ENCODE measurements at places on chromosomes 12 and 14. TPM values are rescaled to one million over a fixed set of nuclear protein-coding genes. Genes with fewer than 3 reads are reported as not detected.

DNA sequence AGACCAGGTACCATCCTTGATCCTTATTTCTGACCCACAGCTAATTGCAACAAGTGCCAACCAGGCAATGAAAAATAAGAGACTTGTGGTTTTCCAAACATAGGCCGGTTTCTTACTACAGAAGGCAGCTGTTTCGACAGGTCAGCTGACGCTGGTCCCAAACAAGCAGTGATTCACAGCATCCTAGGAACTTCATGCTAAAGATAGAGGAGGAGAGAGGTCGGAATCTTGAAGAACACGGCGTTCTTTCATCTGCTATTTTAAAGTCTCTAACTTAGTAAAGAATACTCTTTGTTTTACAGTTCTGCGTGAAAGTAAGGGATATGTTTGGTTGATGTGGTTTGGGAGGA, 28.1 kb upstream of the ADGRD1 start:
- no peaks in the 10 kb centered on the region for H3K4me1 ChIP-seq
- no peak overlapping the region for H3K27ac ChIP-seq
- H3K27me3 ChIP-seq: no peaks in the 10 kb centered on the region
- no peaks in the 10 kb centered on the region for H3K36me3 ChIP-seq
- DNase-seq: no peak

The SVOP gene
- not detected for total RNA-seq

DNA sequence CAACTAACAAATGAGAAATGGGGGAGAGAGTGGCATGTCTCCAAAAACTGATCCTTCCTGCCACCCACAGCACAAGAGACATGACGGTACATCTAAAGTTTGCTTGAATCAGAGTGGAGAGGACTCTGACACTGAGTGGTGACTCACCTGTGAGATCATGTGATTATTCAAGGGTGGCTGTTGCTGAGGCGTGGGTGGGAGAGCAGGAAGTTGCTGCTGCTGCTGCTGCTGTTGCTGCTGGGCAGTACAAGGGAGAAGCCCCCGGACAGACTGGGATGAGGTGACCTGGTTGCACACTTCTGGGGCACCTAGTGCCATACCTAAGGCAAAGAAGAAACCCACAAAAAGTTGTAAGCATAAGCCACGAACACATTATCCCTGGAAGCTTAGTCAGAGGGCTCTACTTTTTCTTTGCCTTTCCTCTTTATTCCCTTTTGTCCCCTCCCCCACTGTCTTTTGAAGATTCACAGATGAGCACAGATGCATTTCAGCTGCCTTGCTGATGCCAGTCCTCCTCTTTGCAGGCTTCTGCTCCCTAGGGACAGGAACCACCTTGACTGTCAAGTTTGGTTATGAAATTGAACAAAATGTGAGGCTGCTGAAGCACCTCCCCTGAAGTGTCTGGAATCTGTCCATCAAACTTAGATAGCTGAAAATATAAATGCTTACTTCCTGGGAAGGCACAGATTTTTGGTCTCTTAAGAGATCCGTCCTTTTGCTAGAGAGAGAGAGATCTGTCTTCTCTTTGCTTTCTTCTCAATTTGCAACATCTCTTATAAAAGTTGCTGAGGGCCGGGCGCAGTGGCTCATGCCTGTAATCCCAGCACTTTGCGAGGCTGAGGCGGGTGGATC, 29.4 kb upstream of the STAC3 start:
- DNase-seq: no peak
- H3K27ac ChIP-seq: peak overlapping the region; percentile 65
- H3K27me3 ChIP-seq: no peaks in the 10 kb centered on the region
- H3K36me3 ChIP-seq: peaks cover 2% of the 10 kb centered on the region
- H3K4me1 ChIP-seq: peaks cover 4% of the 10 kb centered on the region

The PPP1R1A gene
- total RNA-seq: 12.4 TPM

GRCh38 chr12:10249690-10250455, 37.2 kb downstream of the GABARAPL1 start:
- no peak overlapping the region for H3K4me3 ChIP-seq
- no peaks in the 10 kb centered on the region for H3K36me3 ChIP-seq

The SMIM41 gene
- not detected for total RNA-seq

The FZD10 gene
- not detected for total RNA-seq
